Activated T-helper 2 cell treated with anti-CD3 and anti-CD28 coated beads, Interferon-gamma antibody, Interleukin-2, Interleukin-4, amounts not matched to agents 10 μg/mL and 5 μg/mL and 100 μg/mL, durations not matched to agents 14 hours and 24 hours and 36 hours (primary cell): ENCODE measurements at places on chromosomes 6 and 20. TPM values are rescaled to one million over a fixed set of nuclear protein-coding genes. Genes with fewer than 3 reads are reported as not detected.

DNA sequence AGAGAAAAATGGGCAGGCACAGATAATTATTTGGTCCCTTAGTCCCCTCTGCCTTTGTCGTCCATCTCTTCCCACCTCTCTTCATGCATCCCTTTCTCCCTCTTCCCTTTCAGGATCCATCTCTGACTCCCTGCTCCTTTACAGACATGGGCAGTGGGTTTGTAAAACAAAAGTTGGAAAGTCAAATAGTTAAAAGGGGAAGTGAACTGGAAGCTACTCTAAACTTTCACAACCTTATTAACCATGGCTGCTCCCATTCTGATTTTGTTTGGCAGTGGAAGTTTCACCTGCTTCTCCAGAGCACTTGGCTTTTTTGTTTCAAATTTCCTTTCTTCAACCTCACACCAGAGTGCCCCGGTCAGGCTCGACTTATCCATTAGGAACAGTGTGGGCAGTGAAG lies 1.2 kb downstream of the HLA-DQA2 start:
- DNase-seq, result no peak

DNA sequence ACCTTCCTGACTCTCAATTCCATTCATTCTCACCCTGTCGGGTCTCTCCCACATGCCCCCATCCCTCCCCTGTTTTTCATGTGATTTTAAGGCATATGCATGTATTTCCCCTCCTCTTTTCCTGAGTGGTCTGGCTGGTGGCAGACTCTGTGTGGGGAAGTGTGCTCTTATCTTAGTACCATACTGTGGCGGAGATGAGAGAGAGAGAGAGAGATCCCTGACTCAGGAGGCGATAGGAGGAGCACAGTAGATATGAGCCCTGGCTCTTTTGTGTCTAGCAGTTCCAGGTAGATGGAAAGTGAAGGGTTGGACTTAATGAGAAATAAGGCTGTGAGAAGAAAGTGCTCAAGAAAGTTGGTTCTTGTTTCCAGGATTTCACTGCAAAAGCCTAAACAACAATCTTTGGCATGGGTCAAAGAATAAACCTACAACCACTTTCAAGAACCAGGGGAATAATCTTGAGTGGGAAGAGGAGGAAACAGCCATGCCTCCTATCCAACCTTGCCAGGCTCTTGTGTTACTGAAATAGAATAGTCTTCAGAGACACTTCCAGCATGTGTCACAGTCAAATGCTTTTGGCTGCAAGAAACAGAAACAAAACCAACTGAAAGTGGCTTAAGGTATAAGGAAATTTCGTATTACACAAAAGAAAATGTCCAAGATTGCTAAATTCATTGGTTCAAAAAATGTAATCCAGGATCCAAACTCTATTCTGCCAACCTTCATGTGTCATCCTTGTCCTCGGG lies 123.8 kb upstream of the MYLIP start:
- no peak for DNase-seq

- DNase-seq, result no peak
Observed at GRCh38 chr6:105212587-105212986, 32.8 kb upstream of the POPDC3 start.

- DNase-seq, result no peak
Observed at GRCh38 chr6:10421158-10421920, 6.5 kb upstream of the TFAP2A start.

DNA sequence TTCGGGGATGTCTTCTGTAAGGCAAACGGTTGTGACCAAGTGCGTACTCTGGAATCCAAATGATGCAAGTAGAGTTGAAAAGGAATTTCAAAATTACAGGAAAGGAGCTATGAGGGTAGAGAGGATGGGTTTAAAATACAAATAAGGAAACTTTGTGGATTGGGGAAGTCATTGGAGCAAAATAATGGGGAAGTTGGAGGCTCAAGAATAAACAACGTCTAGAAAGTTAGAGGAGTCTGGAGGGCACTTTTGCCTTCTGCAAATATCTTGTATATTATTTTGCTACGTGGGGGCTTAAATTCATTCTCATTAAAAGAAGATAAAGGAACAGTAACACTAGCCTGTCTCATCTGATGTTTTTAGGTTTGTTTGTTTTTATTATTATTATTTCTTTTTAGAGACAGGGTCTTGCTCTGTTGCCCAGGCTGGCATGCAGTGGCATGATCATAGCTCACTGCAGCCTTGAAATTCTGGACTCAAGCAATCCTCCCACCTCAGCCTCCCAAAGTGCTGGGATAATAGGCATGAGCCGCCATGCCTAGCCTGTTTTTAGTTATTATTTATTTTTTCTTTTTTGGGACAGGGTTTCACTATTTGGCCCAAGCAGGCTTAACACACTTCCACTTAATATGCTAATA lies 55.0 kb upstream of the TNFAIP3 start:
- no peak for DNase-seq

GRCh38 chr20:33650111-33650752 lies 11.9 kb upstream of the C20orf144 start:
- no peak for DNase-seq

DNA sequence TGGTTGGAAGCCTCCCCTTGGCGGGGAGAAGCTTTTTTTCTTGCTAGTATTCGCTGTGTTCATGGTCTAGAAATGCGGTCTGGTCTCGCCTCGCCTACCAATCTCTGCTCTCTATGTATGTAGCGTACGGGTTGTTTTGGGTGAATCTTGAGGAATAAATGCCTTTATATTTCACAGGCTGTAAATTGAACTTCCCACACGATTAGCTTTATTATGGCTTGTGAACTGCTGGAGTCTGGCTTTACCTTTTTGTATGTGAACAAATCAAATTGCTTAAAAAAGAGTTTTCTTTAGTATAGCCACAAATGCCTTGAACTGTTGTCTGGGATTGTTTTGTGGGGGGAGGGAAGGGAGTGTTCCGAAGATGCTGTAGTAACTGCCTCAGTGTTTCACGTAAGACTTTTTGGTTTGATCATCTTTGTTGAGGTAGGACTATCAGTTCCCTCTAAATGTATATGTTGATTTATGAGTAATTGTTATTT lies 2.2 kb downstream of the INSM1 start:
- DNase-seq, result no peak

DNA sequence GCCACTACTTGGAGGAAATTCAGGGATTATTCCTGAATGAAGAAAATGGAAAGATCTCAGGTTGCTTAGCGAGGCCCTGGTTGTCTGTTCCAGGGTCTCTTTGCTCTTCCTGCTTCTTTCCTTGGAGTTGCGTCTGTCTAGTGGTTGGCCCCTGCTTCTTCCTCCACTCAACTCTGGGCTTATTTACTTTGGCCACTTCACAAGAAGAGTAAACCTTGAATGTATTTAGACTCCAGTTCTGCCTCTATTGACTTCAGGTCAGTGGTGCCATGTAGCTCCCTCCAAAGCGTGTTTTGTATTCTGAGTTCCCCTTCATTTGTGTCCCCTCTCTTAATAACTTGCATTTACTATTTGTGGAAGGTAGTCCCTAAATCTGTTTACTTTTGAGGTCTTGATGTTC lies 456.5 kb downstream of the UTRN start:
- DNase-seq, result no peak

DNA sequence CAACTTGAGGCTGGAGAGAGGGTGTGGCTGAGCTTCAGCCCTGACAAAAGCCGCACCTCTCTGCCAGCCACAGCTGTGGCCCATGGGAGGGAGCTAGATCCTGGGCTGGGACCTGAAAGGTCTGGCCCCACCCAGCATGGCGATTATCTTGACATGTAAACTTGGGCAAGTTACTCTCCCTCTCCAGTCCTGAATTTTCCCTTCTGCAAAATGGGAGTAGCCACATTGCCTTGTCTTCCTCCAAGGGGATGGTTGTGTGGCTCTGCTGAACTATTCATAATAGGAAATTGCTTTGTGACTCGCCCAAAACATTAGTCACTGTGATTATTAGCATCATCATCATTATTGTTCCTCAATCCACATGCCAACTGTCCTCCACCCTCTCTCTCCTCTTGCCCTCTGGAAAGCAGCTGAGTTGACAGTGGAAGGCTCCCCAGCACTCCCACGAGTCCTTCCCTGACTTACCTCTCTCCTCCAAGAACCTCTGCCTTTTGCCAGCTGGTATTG lies 23.0 kb upstream of the RBPJL start:
- no peak for DNase-seq

DNA sequence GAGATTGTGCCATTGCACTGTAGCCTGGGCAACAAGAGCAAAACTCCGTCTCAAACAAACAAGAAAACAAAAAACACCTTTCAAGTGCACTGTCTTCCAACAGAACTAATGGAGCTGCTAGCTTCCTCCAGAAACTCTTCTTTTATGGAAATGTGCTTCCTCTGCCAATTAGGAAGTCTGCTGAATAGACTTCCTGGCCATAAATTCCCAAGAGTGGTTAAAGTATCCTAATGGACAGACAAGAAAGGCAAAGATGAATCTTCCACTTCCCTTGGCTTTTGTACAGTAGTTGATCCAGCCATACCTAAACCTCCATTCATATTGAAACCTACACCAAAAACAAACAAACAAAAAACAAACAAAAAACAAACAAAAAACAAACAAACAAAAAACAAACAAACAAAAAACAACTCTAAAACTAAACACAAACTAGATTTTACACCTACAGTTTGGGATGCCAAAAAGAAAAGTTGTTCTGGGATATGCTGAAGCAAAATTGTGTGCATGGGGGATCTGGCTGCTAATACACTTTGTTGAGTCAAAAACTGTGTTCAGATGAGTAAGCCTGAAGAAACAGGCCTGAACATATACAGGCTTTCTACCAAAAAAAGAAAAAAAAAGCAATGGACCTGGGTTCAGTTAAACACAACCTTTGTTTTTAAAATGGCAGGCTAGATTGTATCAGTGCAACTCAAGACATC lies 59.8 kb upstream of the CARMIL1 start:
- DNase-seq, result no peak

DNA sequence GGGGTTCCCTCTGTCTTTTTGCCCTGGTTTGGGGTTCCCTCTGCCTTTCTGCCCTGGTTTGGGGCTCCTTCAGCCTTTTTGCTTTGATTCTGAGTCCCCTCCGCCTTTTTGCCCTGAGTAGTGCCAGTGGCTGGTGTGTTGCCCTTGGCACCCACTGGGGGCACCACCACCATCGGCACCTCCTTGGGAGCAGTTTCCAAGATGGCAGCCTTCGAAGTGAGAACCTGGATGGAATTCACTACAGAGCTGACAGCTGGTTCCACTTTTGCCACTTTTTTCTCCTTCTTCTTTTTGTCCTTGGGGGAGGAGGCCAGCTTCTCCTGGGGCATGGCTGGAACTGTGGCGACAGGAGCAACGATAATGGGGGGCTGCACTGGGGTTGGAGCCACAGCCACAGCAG lies 22.2 kb downstream of the RRBP1 start:
- DNase-seq, result no peak

DNA sequence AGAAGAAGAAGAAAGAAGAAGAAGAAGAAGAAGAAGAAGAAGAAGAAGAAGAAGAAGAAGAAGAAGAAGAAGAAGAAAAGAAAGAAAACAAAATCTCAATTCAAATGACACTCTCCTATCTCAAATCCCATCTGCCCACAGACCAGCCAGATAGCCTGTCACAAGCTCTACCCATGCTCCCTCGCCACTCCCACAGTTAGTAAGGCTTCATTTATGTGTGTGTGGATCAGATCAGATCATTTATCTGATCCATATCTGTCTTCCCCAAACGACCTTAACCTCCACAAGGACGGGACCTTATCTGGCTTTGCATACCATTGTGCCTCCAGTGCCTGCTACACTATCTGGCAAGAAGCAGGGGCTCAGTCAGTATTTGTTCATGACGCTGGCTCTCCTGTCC lies 81.9 kb upstream of the RREB1 start:
- DNase-seq, result no peak

MROH8 gene
- 1.1 and 1.3 TPM in 2 replicates for total RNA-seq

NRSN1 gene
- not detected in 2 replicates for total RNA-seq

CABLES2 gene
- total RNA-seq, result 12.5 and 12.6 TPM in 2 replicates

HLA-DRB1 gene
- 22.9 and 27.2 TPM in 2 replicates for total RNA-seq

VPS16 gene
- 47.4 and 50.1 TPM in 2 replicates for total RNA-seq

SIRPA gene
- not detected in 2 replicates for total RNA-seq

KCNK15 gene
- total RNA-seq, result 0.16 and 0.34 TPM in 2 replicates

SLC22A2 gene
- total RNA-seq, result not detected in 2 replicates

CLVS2 gene
- not detected in 2 replicates for total RNA-seq

SPEF1 gene
- not detected in 2 replicates for total RNA-seq

GLP1R gene
- 0.05 and 0.14 TPM in 2 replicates for total RNA-seq
